ENCODE measurements at places on chromosomes 3 and 15. TPM values are rescaled to one million over a fixed set of nuclear protein-coding genes. Genes with fewer than 3 reads are reported as not detected.

Gene TNNC1
- total RNA-seq = 64.6 TPM

Gene OXTR
- 10.6 TPM for total RNA-seq

Gene COPS2
- 63.9 TPM for total RNA-seq

Gene MUC13
- not detected for total RNA-seq

Gene RSL24D1
- total RNA-seq = 82.4 TPM

Gene GHRL
- total RNA-seq = 0.40 TPM

Gene GOLGA6L10
- total RNA-seq = 10.4 TPM

Gene SLC15A2
- total RNA-seq = 2.1 TPM

Gene TRAT1
- not detected for total RNA-seq

Gene IQCF5
- total RNA-seq = not detected

Gene GPR149
- total RNA-seq = not detected

Gene ROBO2
- 1.9 TPM for total RNA-seq

Gene GOLGA8Q
- not detected for total RNA-seq

Gene ANKRD34C
- not detected for total RNA-seq

Gene GP5
- total RNA-seq = not detected

Gene CCR9
- total RNA-seq = not detected

Gene SLC38A3
- 8.2 TPM for total RNA-seq

Gene DHFR2
- total RNA-seq = 3.4 TPM

Gene MYZAP
- total RNA-seq = not detected

Gene SCAMP5
- 24.3 TPM for total RNA-seq

Gene ADGRG7
- total RNA-seq = 0.63 TPM

Gene GCNT3
- total RNA-seq = 0.52 TPM

Gene C3orf85
- total RNA-seq = not detected

Gene GPR62
- total RNA-seq = 0.41 TPM

Gene SLC28A1
- not detected for total RNA-seq

Gene CNBP
- 357 TPM for total RNA-seq

Gene TTLL3
- total RNA-seq = 18.6 TPM

Gene ATP2B2
- 0.07 TPM for total RNA-seq

Gene ITIH1
- total RNA-seq = not detected

Gene SAMMSON
- 0.55 TPM for total RNA-seq

Gene DZIP1L
- total RNA-seq = 20.8 TPM

Gene DNAJC19
- total RNA-seq = 60.1 TPM

Gene PIF1
- total RNA-seq = 60.7 TPM

Gene GRIP2
- total RNA-seq = 0.82 TPM

Gene EOMES
- 271 TPM for total RNA-seq

Gene ATP10A
- not detected for total RNA-seq

Gene SLCO2A1
- 126 TPM for total RNA-seq

Gene CFAP44
- 0.66 TPM for total RNA-seq

Gene RASGRP1
- 8.8 TPM for total RNA-seq

Gene CSPG4
- total RNA-seq = 1.8 TPM

Gene TGM4
- not detected for total RNA-seq

Gene RBM5
- total RNA-seq = 151 TPM

Gene CLASP2
- total RNA-seq = 74.8 TPM

Gene RHOV
- 2.5 TPM for total RNA-seq

Gene MBNL1
- total RNA-seq = 2.2 TPM

Gene COPG1
- 156 TPM for total RNA-seq

Gene OR5H1
- total RNA-seq = 0.09 TPM

Gene CYP19A1
- total RNA-seq = not detected

Gene TMC3
- not detected for total RNA-seq

Gene GASK1A
- 4.3 TPM for total RNA-seq

Gene CLDN18
- total RNA-seq = 0.27 TPM

Gene GOLGA6B
- not detected for total RNA-seq

Gene NPAP1
- 0.18 TPM for total RNA-seq

Gene CCNB2
- 76.6 TPM for total RNA-seq

Gene SLC25A36
- 83.1 TPM for total RNA-seq

Measured in endodermal cell (in vitro differentiated cells).